Uterus (tissue), 4 donors: ENCODE measurements at places on chromosomes 12 and 14. TPM values are rescaled to one million over a fixed set of nuclear protein-coding genes. Genes with fewer than 3 reads are reported as not detected.

DNA sequence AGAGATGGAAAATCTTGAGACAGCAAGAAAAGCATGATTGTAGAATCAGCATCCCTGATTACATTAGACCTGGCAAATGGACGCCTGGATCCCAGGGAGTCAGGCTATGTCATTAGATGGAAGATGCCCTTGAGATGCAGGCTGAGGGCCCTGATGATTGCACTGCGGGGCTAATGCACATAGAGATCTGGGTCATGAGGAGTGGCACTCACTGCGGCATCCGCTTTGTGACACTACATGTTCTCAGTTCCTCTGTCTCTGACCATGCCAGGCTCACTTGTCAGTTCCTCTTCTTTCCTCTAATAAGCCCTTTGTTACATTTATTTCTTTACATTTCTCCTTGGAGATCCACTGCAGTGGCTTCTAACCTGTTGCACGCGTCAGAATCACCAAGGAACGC lies 70.1 kb upstream of the GPATCH2L start:
- DNase-seq, result no peak
- no peaks in the 10 kb centered on the region for H3K27me3 ChIP-seq
- no peaks in the 10 kb centered on the region for H3K4me1 ChIP-seq
- no peak overlapping the region for H3K27ac ChIP-seq

- no peak overlapping the region for H3K27ac ChIP-seq
- DNase-seq, result no peak
- no peaks in the 10 kb centered on the region for H3K4me1 ChIP-seq
Measured at GRCh38 chr12:130470969-130471368, 133.3 kb downstream of the PIWIL1 start.

DNA sequence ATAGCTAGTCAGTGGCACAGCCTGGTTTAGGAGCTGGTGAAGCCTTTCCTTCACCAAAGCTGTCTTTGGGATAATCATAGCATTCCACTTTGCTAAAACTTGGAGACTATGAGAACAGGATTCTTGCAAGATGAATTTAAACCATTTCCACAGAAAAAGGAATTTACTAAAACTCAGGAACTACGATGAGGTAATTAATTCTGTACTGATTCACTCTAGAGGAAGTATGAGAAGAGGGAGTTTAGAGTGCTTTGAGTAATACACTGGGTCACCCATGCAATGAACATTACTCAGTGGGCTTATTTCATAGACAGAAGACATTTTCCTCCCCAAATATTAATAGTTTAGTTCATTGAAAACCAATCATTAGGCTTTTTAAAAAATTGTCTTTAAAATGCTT lies 73.0 kb downstream of the RMST start:
- H3K27ac ChIP-seq, result no peak overlapping the region
- no peaks in the 10 kb centered on the region for H3K36me3 ChIP-seq
- no peaks in the 10 kb centered on the region for H3K27me3 ChIP-seq
- no peak overlapping the region for H3K4me3 ChIP-seq
- DNase-seq, result no peak
- H3K4me1 ChIP-seq, result no peaks in the 10 kb centered on the region

DNA sequence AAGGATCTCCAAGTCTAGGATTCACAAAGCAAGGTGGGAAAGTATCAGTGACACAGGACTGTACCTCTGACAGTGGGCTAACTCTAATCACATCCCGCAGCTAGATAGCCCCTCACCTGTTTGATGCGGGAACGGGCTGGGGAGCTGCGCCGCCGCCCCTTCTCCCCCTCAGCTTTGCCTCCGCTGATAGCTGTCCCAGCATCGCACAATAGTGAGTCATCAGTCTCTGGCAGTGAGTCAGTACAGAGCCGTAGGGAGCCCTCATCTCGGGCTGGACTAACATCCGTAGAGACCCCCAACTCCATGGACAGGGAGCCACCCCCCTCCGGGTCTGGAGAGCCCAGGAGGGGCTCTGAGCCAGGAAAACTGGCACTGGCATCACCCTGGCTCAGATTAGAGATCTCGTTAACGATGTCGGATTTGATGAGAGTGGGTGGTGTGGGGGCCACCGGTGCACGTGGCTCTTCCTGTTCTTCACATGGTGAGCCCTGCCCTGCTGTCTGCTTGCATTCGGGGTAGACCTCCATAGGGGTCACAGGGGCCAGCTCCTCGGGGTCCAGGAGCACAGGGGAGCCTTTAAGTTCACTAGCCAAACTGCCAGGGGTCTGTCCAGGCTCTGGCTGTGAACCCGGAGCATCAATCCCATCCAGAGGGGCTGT lies 10.9 kb downstream of the KMT2D start:
- no peaks in the 10 kb centered on the region for H3K4me1 ChIP-seq
- no peak for DNase-seq
- H3K4me3 ChIP-seq, result no peak overlapping the region
- H3K27ac ChIP-seq, result no peak overlapping the region

GRCh38 chr12:119090276-119090675 lies 88.5 kb upstream of the HSPB8 start:
- DNase-seq, result no peak
- H3K27me3 ChIP-seq, result no peaks in the 10 kb centered on the region
- no peak overlapping the region for H3K27ac ChIP-seq
- H3K4me3 ChIP-seq, result no peak overlapping the region

- H3K4me3 ChIP-seq, result no peak overlapping the region
- H3K36me3 ChIP-seq, result no peaks in the 10 kb centered on the region
- DNase-seq, result no peak
- H3K27ac ChIP-seq, result no peak overlapping the region
- H3K27me3 ChIP-seq, result no peaks in the 10 kb centered on the region
Measured at GRCh38 chr14:67680121-67680602, 5.7 kb upstream of the VTI1B start.

TAMALIN gene
- 153 TPM for total RNA-seq

FAR2 gene
- total RNA-seq, result 4.7 TPM

PRR4 gene
- not detected for total RNA-seq
